Upper lobe of left lung (tissue), 6 donors: ENCODE measurements at places on chromosomes 16 and 17. TPM values are rescaled to one million over a fixed set of nuclear protein-coding genes. Genes with fewer than 3 reads are reported as not detected.

DNA sequence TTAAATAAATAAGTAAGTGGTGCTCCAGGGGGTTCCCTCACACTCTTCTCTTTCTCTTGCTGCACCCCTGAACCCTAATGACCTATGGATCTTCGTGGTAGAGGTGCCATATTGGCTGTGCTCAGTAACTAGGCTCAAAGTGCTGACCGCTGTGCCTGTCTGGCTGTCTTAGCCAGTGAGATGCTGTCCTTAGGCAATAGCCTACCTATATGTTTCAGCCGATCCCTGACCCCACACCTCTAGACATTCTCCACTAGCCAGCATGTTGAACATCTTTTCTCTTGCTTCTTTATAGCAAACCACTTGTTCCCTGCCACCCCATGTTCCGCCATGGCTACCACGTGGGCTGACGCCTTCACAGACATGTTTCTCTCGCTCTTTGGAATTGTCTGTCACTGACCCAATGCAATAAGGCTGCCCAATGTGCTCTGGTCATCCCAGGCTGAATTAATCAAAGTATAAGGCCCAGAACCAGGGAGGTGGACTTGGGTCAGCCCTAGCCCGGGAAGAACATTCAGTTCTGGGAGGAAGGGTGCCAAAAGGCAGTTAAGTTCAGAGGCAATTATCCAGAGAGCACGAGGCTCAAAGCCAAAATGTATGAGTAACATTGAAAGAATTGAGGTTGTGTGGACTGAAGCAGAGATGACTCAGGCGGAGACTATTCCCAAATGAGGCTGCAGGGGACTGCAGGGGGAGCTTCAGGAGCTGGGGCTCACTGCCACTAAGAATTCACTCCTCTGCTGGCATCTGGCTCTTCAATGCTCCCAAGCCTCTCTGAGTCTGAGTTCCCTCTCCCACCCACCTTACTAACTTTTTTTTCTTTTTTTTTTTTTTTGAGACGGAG lies 28.7 kb upstream of the TNRC6A start:
- DNase-seq, result no peak
- H3K27ac ChIP-seq, result peak overlapping the region; percentile 64
- H3K36me3 ChIP-seq, result no peaks in the 10 kb centered on the region
- no peak overlapping the region for H3K4me3 ChIP-seq
- no peaks in the 10 kb centered on the region for H3K4me1 ChIP-seq

DNA sequence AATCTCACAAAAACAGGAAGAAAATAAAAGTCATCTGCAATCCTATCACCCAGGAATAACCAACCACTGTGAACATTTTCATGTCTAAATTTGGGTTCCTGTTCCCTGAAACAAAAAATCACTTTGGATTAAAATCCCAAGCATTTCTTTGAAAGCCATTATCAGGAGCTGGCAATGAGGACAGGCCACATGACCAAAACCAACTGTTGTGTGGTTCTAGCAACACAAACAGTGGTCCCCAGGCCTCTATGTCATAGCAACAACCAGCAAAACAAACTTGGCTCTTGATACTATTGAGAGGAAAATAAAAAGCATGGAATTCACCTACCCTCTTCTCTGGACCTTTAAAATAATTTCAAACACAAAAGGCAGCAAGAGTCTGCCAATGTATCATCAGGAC lies 252.5 kb downstream of the SLC39A11 start:
- no peak overlapping the region for H3K27ac ChIP-seq
- no peak for DNase-seq
- H3K4me1 ChIP-seq, result no peaks in the 10 kb centered on the region
- H3K4me3 ChIP-seq, result no peak overlapping the region
- no peaks in the 10 kb centered on the region for H3K27me3 ChIP-seq
- H3K36me3 ChIP-seq, result no peaks in the 10 kb centered on the region

The COPZ2 gene
- 20.0 TPM for total RNA-seq

DNA sequence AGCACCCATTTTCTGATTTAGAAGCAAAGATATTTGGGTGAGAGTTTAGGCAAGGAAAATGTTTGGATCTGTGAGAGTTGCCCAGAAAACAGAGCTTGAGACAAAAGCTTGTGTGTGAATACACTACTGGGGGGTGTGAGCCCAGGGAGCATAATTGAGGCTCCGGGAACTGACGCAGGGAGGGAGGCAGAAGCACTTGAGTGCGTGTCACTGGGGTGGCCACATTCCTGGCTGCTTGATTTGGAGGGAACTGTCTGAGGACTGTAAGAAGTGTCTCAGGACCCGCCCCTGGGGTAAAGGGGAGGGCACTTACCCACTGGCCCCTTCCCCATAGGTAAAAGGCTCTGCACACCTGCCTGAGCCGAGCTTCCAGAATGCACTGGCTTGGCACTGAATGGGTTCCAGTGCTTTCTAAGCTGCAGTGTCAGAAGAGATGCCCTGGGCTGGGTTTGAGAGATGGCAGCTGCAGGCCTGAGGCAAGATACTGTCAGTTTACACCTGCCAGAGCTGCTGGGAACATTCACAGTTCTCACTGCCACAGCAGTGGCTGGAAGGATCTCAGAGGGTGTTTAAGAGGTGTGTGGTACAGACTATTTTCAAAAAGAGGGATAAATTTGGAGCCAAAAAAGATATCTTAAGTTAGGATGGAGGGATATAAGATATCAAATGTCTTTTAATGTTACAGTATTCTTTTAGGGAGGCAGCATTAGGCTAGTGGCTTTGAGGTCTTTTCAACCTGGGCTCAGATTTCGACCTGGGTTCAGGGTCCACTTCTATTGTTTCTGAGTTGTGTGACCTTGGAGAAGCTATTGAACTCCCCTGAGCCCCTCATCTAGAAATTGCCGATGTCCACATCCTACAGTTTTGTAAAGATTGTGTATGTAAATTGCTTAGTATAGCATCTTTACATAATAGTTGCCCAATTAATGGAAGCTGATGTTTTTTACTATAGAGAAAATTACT lies 6.9 kb upstream of the TEX2 start:
- H3K36me3 ChIP-seq, result no peaks in the 10 kb centered on the region
- no peaks in the 10 kb centered on the region for H3K27me3 ChIP-seq
- no peak overlapping the region for H3K27ac ChIP-seq
- H3K4me1 ChIP-seq, result no peaks in the 10 kb centered on the region
- H3K4me3 ChIP-seq, result no peak overlapping the region

The SAMD14 gene
- 11.5 TPM for total RNA-seq

The RASL10B gene
- 2.9 TPM for total RNA-seq

- H3K27me3 ChIP-seq, result no peaks in the 10 kb centered on the region
- H3K4me3 ChIP-seq, result no peak overlapping the region
- H3K36me3 ChIP-seq, result no peaks in the 10 kb centered on the region
- H3K4me1 ChIP-seq, result peaks cover 44% of the 10 kb centered on the region
- no peak for DNase-seq
- H3K27ac ChIP-seq, result peak overlapping the region; percentile 89
Observed at GRCh38 chr17:64706224-64707049, 44.3 kb upstream of the SMURF2 start.

The IGFALS gene
- total RNA-seq, result 3.6 TPM

DNA sequence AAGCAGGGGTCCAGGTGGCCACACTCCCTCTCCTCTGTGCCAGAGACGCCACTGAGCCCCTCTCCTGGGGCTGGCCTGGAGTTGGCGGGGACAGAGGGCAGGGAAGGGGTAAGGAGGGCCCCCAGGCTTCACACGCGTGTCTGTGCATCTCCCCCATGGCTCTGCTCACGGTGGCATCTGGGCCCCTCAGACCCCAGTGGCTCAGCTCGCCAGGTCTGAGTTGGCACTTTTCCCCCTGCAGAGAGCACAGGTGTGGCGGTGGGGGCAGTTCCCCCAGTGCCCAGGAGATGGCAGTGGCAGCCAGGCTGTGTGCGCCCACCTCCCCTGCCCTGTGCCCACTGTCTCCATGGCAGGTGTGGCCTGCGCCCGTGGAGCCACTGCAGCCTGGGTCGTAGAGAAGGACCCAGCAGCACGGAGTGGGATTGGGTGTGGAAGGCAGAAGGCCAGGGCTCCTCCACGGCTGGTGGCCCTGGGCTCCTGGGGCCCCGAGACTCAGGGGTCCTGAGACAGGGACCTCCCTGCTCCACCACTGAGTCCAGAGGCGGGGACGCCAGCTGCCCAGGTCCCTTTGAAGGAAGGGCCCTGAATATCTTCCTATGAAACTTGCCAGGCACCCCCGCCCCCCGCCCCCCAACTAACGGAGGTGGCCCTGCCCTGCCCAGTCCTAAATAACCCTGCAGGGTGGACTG lies 4.3 kb upstream of the APRT start:
- H3K27me3 ChIP-seq, result no peaks in the 10 kb centered on the region
- no peak overlapping the region for H3K27ac ChIP-seq
- DNase-seq, result no peak
- H3K4me1 ChIP-seq, result peaks cover 14% of the 10 kb centered on the region
- no peak overlapping the region for H3K4me3 ChIP-seq

DNA sequence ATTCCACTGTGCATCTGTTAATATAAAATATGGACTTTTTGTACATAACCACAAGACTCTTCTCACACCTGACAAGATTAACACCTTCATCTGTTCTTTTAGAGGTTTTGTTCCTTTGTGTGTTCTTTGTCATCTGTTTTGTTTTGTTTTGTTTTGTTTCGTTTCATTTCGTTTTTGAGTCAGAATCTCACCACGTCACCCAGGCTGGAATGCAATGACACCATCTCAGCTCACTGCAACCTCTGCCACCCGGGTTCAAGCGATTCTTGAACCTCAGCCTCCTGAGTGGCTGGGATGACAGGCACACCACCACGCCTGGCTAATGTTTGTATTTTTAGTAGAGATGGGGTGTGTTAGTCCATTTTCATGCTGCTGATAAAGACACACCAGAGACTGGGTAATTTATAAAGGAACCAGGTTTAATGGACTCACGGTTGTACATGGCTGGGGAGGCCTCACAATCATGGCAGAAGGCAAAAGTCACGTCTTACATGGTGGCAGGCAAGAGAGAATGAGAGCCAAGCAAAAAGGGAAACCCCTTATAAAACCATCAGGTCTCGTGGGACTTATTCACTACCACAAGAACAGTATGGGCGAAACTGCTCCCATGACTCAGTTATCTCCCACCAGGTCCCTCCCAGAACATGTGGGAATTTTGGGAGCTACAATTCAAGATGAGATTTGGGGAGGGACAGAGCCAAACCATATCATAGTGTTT lies 22.3 kb downstream of the C16orf90 start:
- no peak overlapping the region for H3K27ac ChIP-seq
- H3K4me3 ChIP-seq, result no peak overlapping the region
- no peaks in the 10 kb centered on the region for H3K27me3 ChIP-seq
- H3K36me3 ChIP-seq, result no peaks in the 10 kb centered on the region
- DNase-seq, result no peak

The TNFRSF17 gene
- total RNA-seq, result 2.9 TPM

- H3K27ac ChIP-seq, result peak overlapping the region; percentile 78
- H3K4me3 ChIP-seq, result no peak overlapping the region
- H3K27me3 ChIP-seq, result no peaks in the 10 kb centered on the region
- no peaks in the 10 kb centered on the region for H3K36me3 ChIP-seq
Observed at GRCh38 chr17:64441772-64442540, 7.0 kb upstream of the MILR1 start.

DNA sequence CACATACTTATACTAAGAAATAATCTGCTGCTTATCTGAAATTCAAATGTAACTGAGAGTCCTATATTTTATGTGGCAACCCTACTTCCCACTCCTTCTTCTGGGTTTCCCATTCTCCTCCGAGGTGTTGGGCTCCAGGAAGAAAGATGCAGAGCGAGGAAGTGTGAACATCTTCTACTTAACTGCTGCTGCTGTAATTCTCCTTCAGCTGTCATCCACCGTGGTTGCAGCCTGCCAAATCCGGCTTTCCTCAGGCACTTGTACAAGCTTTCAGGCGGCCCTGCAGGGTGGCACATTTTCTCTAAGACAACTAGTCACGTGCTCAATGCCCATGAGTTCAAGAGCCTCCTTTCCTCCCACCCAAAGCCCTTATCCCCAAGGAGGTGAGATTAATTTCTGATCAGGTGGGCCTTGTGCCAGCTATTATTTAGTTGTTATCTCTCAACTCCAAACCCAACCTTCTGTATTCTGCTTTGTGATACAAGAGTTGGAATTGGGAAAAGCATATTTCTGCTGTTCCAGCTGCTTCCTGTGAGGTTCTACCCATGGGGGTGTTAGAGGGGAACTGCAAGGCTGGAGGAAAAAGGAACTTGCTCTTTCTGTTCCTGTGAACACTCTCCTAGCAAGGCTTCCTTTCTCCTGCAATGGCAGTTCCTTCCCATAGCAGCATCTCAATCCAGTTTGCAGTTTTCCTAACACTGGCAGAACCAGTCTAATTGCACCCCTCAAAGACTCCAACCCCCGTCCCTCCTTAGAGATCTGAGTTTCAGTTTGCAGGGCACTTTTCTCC lies 67.6 kb upstream of the RBBP6 start:
- no peak overlapping the region for H3K27ac ChIP-seq
- DNase-seq, result no peak
- H3K4me3 ChIP-seq, result no peak overlapping the region
- no peaks in the 10 kb centered on the region for H3K36me3 ChIP-seq
- H3K27me3 ChIP-seq, result no peaks in the 10 kb centered on the region

DNA sequence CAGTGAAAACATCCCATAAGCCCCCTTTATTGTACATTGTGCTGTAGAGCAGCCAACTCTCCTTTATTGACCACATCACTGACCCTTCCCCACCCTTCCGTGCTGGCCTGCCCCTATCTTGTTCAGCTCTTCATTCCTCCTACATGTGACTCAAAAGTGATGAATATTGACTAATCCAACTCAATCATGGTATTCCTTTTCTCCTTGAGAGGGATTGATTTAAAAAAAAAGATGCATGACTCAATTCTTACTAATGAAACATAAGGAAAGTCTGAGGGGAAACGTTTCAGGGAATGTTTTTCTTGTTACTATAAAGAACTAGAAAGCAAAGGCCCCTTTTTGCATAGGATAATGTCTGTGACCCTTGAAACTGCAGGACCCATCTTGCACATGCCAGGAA lies 125.2 kb upstream of the SOX9 start:
- no peak for DNase-seq
- no peaks in the 10 kb centered on the region for H3K36me3 ChIP-seq
- no peak overlapping the region for H3K4me3 ChIP-seq
- H3K27ac ChIP-seq, result no peak overlapping the region
- H3K4me1 ChIP-seq, result no peaks in the 10 kb centered on the region

GRCh38 chr16:50940275-50940854 lies 198.5 kb downstream of the CYLD start:
- no peaks in the 10 kb centered on the region for H3K27me3 ChIP-seq
- H3K27ac ChIP-seq, result no peak overlapping the region
- no peaks in the 10 kb centered on the region for H3K36me3 ChIP-seq
- H3K4me1 ChIP-seq, result no peaks in the 10 kb centered on the region
- no peak overlapping the region for H3K4me3 ChIP-seq

DNA sequence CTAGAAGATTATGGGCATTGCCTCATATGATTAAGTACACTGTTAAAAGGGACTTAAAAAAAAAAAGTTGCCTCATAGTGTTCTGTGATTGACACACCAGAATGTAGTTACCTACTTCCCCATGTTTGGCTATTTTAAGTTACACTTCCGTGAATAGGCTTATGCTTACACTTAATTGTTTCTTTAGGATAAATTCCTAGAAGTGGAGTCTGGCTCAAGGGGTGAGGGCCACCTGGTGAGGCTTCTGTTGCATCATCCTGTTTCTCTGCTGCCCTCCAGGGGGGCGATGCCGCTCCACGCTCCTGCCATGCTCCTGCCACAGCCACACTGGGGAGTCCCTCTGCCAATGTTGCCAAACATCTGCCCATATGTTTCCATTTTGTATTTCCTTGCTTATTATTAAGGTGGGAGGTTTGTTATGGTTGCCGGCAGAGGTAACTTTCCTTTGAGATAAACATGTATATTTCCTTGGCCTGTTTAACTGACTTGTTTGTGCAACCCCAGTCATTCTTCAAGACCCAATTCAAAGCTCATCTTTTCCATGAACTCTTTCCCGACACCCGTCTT lies 73.1 kb downstream of the KSR1 start:
- DNase-seq, result peak; percentile 82
- peaks cover 82% of the 10 kb centered on the region for H3K4me1 ChIP-seq
- H3K36me3 ChIP-seq, result no peaks in the 10 kb centered on the region

The CDC6 gene
- 2.7 TPM for total RNA-seq
